8988T (cell line): ENCODE measurements at places on chromosomes 3 and 15.

- no peak for DNase-seq
Observed at GRCh38 chr3:16896820-16897219, 12.1 kb downstream of the PLCL2 start.

DNA sequence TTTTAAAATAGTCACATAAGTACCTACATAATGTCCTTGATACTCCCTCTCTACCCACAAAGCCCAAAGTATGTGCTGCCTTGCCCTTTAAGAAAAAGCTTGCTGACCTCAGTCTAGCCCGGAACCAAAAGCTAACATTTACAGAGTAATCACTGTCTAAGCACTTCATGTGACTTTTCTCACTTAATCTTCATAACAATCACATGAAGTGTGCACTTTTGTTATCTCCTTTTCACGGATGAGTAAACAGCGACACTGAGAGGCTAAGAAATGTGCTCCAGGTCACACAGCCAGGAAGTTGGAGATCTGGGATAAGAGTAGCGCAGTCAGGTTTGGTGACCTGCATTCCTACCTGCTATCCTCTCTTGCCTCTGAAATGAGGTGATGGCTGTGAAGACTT, 194.0 kb downstream of the ITPR1 start:
- DNase-seq = no peak

GRCh38 chr15:60913900-60914299, 315.2 kb downstream of the RORA start:
- no peak for DNase-seq

DNA sequence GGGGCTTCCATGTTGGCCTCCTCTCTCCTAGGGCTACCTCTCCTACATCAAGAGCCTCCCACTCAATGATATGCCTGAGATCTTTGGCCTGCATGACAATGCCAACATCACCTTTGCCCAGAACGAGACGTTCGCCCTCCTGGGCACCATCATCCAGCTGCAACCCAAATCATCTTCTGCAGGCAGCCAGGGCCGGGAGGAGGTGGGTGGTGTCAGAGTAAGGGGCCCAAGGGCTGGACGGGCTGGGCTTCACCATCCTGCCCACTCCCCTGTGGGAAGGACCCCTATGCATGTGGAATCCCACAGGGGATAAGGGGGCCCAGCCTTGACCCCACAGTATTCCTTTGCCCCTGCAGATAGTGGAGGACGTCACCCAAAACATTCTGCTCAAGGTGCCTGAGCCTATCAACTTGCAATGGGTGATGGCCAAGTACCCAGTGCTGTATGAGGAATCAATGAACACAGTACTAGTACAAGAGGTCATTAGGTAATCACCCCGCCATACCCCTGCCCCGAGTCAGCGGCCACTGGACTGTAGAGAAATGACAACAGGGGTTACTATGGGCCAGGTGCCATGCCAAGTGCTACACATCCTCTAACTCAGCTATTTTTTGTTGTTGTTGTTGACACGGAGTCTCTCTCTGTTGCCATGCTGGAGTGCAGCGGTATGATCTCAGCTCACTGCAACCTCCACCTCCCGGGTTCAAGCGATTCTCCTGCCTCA, 47.1 kb downstream of the SEMA3G start:
- no peak for DNase-seq

DNA sequence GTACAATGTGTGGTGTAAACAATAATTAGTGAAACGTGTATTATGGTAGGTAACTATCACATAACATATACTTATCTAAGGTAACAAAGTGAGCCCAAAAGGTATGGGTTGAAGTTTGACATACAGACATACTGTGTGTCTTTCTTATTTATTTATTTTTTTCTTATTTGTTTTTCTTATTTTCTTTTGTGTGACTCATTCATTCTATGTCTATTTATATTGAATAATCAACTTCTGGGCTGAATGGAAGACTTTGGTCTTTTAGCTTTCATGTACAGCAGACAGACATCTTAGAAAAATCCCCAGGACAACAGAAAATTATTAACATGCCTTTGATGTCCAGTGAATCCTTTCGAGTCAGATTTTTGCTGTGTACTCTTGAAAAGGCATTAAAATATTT, 200.3 kb upstream of the SLC2A2 start:
- no peak for DNase-seq

- no peak for DNase-seq
Observed at GRCh38 chr15:43735416-43735815, 10.8 kb upstream of the PDIA3 start.

DNA sequence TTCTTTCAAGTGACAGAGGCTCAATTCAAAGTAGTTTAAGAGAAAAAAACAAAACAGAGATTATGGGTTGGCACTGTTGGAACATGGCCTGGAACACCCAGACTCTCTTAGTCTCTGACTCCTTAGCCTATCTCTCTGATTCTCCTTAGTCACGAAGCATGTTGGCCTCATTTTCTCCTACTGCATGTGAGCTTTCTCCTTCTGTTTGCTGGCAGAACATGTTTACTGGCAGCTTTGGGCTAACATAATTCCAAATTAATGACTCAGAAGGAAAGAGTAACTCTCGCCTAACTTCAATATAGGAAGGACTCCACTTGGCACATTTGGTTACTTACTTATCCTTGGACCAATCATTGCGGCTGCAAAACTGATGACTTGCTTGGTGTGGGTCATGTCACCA, 21.7 kb upstream of the CCDC39 start:
- no peak for DNase-seq

DNA sequence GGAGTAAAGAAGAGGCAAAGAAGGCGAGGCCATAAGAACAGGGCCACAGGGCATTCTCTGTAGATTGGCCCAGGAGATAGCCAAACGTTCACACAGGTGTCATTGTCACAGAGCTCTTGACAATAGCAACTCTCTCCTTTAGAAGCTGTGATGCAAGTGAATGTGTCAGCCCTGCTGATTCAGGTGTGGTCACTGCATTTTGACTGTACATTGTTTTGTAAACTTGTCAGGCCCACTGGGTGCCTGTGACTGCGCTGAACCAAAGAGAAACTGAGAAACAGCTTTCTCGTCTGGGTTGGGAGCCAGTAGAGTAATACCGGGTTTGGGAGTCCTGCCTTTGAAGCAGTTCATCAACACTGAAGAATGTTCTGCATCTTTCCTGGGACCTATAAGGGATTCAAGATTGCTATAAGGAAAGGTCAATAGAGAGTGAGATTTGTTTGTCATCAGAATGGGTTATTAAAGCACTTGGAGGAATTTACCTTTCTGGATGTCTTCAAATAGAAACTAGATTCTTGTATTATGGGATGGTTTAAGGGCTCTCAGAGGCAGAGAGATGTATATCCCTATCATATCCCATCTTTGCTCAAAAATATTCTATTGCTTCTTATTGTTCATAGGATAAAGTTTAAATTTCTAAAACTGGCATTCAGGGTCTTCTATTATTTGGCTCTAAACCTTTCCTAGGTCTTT, 45.4 kb downstream of the TMEM45A start:
- no peak for DNase-seq

- DNase-seq = no peak
Observed at GRCh38 chr15:73865904-73866303, 7.5 kb upstream of the TBC1D21 start.

- DNase-seq = no peak
Observed at GRCh38 chr3:79257791-79258190, 510.0 kb downstream of the ROBO1 start.

DNA sequence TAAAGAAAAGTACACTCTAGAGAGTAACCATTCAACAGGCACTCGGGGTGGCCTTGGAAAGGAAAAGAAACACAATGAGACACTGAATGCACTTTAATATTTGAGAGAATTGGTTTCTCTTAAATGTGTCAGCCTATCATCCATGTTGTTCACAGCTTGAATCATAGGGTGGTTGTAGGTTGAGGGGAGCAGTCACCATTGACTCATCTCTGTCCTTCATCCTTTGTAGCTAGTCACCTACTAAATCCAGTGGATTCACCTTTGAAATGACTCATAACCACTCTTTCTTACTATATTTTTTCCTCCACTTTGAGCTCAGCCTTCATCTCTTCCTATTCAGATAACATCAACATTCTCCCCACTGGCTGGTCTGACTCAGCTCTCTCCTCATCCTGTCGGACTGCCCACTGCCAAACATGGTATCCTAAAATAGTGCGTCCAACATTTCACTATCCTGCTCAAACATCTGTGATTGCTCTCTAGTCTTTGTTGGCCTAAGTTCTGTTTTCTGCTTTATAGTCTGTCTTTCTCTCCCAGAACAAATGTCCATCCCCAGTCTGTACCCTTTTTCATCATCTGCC, 182.7 kb upstream of the GADL1 start:
- no peak for DNase-seq

DNA sequence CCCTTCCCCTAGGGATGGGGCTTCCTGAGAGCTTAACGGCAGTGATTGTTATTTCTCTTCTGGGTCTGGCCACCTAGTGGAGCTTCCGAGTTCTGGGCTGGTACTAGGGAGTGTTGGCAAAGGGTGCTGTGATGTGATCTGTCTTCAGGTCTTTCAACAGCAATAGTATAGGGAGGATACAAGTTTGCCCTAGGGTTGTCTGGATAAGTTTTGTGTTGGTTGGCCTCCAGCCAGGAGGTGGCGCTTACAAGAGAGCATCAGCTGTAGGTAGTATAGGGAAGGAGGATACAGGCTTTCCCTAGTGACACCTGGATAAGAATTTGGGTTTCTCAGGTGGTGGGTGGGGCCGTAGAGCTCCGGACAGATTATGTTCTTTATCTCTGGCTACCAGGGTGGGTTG, 19.2 kb upstream of the CPOX start:
- DNase-seq = no peak

- DNase-seq = no peak
Observed at GRCh38 chr3:136247436-136247835, 2.7 kb upstream of the PCCB start.

DNA sequence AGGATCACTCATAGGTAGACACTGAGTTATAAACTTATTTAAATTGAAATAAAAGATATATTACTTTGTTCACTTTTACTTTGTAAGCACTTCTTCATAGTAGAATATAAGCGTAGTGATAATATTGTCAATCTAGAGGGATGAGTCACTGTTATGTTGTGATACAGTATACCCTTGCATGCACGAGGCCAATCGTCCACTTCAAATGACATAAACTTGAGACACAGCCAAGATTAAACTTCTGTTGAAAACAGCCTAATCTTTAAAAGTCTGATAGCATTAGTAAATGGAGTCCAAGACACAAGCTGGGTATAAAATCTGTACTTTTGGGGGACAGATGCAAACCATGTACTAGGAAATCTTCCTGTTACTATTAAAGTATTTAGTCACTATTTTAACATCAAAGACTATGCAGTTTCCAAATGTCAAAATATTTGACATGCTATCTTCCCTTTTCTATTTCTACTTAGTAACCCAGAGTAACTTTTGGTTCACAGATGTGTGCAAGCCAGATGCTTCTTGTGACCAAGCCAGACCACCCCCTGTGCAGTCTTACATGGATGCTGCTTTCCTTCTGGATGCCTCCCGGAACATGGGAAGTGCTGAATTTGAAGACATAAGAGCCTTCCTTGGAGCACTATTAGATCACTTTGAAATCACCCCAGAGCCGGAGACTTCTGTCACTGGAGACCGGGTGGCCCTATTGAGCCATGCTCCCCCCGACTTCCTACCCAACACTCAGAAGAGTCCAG, 85.3 kb downstream of the PIK3R4 start:
- DNase-seq = no peak

DNA sequence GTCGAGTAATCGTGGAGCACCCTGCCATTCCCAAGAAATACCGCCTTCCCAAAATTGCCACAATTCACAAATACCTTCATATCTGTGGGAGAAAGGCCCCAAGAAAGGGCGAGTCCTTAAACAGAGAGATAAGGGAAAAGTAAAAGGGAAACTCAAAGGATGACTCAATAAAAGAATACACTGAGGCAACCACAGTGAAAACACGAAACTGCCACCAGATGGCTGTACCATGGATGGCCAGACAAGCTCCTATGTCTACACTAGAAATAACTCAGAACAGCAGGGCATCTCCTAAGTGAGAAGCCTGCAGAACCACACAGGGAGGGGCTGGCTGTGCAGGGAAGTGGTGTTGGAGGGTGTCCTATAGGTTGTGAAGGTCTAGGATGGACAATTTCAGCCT, 25.0 kb downstream of the SRGAP3 start:
- no peak for DNase-seq

- peak; percentile 57 for DNase-seq
Observed at GRCh38 chr3:123652342-123652984, 67.6 kb upstream of the HACD2 start.

GRCh38 chr15:29611057-29611456, 211.2 kb downstream of the TJP1 start:
- DNase-seq = no peak

GRCh38 chr3:189232790-189233189, 61.0 kb downstream of the TPRG1 start:
- DNase-seq = no peak
